ENCODE measurements at places on chromosomes 6 and 20. TPM values are rescaled to one million over a fixed set of nuclear protein-coding genes. Genes with fewer than 3 reads are reported as not detected.

The KIF13A gene
- 35.9 TPM for polyA plus RNA-seq

The MYCT1 gene
- polyA plus RNA-seq = 21.0 TPM

DNA sequence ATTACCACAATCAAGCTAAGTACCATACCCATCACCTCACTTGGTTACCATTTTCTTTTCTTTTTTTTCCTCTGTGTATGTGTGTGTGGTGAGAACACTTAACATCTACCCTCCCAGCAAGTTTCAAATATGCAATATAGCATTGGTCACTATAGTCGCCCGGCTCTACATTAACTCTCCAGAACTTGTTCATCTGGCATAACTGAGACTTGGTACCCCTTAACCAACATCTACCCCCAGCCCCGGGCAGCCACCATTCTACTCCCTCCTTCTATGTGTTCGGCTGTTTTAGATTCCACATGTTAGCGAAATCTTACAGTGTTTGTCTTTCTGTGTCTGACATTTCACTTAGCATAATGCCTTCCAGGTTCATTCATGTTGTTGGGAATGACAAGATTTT is 89.0 kb upstream of the TOP1 start:
- no peak for DNase-seq

GRCh38 chr6:118367314-118367713 is 180.8 kb upstream of the PLN start:
- no peak for DNase-seq

GRCh38 chr6:163786995-163787671 is 372.6 kb downstream of the QKI start:
- no peak for DNase-seq

Measured in muscle of back (tissue), 13 donors.